Activated CD4-positive, alpha-beta memory T cell treated with anti-CD3 and anti-CD28 coated beads, Interleukin-2, amount 10 ng/mL, durations not matched to agents 7 days and 5 days (primary cell): ENCODE measurements at places on chromosomes 1 and 21.
A peak's percentile ranks its signal among the peaks of the same experiment; 100 is the strongest.

GRCh38 chr1:36663772-36664430 lies 181.2 kb upstream of the CSF3R start:
- DNase-seq: no peak

GRCh38 chr1:50177994-50178393 lies 69.3 kb downstream of the ELAVL4 start:
- DNase-seq: no peak

DNA sequence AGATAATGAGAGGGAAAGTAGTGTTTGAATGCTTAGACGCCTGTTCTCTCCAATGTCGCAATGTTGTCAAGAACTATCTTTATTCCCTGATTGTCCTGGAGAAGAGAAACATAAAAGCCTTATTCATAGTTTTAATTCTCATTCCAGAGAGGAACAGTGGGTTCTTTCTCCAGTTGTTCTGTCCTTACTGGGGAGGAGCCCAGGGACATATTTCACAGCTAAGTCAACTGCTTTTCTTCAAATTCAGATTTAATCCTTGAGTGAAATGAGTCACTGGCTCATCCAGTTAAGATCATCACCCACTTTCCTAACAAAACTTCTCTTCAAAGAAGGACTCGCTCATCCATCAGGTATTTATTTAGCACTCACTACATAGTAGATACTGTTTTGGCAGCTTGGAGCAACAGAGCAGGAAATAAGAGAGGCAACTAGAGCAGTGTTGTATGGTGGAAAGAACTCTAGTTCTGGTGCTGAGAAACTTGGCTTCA lies 365.7 kb upstream of the USP24 start:
- no peak for DNase-seq

DNA sequence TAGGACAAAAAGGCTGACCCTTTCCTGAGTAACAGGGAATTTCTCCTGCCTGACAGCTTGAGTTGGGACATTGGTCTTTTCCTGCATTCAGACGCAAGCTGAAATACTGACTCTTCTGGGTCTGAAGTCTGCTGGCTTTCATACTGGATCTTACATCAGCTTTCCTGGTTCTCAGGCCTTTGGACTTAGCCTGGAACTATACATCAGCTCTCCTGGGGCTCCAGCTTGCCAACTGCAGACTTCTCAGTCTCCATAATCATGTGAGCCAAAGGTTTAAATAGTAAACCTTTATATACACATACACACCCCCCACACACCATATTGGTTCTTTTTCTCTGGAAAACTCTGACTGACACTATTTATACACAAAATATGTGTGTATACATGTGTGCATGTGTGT lies 59.0 kb upstream of the KCND3 start:
- no peak for DNase-seq

DNA sequence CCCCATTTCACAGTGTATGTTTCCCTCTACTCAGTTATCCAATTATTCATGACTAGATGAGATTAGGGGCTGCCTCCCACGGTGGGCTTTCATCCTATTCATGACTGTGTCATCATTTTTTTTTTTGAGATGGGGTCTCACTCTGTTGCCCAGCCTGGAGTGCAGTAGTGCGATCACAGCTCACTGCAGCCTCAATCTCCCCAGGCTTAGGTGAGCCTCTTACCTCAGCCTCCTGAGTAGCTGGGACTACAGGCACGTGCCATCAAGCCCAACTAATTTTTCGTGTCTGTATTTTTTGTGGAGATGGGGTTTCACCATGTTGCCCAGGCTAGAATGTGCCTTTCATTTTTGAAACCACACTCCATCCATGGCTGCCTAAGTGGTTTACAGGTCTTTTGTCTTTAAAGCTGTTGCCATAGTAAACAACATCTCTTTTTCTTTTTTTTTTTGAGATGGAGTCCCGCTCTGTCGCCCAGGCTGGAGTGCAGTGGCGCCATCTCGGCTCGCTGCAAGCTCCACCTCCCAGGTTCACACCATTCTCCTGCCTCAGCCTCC lies 60.0 kb downstream of the PIK3CD start:
- DNase-seq: no peak

DNA sequence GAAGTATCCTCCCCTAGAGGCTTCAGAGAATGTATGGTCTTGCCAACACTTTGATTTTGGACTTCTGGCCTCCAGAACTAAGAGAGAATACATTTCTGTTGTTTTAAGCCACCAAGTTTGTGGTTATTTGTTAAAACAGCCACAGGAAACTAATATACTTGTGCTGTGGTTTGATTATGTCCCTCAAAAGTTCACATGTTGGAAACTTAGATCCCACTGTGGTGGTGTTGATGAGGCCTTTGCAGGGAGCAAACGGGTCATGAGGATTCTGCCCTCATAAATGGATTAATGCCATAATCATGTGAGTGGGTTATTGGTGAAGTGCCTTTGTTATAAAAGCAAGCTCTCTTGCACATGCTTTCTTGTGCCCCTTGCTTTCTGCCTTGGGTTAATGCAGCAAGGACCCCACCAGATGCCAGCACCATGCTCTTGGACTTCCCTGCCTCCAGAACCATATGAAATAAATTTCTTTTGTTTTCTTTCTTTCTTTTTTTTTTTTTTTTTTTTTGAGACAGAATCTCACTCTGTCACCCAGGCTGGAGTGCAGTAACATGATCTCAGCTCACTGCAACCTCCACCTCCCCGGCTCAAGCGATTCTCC lies 157.3 kb downstream of the CLIC6 start:
- DNase-seq: no peak

- DNase-seq: peak; percentile 54
Measured at GRCh38 chr1:149962039-149962647, 25.5 kb upstream of the MTMR11 start.

DNA sequence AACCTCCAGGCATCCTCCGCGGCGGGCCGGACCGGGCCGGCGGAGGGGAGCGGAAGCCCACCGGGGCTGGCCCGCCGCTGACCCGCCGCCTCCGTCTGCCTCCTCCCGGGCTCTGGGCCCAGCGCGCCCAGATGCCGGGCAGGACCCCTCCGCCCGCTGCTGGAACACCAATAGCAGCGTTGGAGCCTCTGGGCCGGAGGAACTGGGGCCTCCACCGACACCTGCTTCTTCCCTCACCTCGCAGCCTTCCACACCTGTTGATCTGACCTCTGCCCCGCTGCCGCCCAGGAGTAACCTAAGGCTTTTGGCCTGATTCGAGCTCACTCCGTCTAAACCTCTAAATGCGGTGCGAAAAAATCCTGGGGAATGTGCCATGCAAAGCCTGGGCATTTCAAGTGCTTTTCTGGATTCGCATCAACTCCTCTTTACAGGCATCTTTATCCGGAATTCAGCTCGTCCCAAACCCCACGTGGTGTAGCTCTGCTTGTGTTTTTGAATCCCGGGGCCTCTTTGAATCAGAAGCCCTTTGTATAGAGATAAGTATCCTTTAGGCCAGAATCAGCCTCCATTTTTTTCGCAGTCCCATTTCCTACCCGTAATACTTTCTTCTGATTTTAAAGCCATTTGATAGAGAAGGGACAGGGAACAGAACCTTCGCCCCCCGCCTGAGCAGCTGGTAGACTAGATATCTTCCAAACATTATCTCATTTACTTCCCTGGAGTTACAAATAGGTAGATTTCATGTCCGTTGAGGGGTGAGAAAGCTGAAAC lies 680 bp upstream of the CNN3 start:
- no peak for DNase-seq

GRCh38 chr1:109484519-109484975 lies 842 bp downstream of the ATXN7L2 start:
- no peak for DNase-seq

DNA sequence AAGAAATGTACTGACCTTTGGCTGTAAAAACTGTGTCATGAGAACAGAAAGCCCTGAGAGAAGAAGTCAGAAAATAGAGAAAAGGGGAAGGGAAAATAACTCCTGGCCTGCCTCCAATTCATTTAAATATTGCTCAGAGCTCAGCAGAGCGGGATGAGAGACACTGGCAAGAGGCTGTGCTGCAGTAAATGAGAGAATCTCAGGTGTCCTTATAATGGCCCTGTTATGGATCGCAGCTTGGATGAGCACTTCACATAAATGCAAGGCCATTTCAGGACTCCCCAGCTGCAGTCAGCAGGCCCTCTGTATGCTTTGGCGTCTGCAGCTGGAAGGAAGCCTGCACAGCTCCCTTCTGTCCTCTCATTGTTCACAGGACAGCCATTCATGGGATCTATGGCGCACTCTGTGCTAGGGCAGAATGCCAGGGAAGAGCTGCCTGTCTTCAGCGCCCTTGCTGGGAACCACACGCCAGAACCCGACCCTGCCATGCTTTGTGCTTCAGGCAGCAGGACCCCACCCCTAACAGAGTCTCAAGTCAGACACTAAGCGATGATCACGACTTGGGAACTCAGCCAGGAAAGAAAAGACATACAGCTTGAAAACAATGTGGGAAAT lies 20.7 kb upstream of the ABCB10 start:
- DNase-seq: no peak

DNA sequence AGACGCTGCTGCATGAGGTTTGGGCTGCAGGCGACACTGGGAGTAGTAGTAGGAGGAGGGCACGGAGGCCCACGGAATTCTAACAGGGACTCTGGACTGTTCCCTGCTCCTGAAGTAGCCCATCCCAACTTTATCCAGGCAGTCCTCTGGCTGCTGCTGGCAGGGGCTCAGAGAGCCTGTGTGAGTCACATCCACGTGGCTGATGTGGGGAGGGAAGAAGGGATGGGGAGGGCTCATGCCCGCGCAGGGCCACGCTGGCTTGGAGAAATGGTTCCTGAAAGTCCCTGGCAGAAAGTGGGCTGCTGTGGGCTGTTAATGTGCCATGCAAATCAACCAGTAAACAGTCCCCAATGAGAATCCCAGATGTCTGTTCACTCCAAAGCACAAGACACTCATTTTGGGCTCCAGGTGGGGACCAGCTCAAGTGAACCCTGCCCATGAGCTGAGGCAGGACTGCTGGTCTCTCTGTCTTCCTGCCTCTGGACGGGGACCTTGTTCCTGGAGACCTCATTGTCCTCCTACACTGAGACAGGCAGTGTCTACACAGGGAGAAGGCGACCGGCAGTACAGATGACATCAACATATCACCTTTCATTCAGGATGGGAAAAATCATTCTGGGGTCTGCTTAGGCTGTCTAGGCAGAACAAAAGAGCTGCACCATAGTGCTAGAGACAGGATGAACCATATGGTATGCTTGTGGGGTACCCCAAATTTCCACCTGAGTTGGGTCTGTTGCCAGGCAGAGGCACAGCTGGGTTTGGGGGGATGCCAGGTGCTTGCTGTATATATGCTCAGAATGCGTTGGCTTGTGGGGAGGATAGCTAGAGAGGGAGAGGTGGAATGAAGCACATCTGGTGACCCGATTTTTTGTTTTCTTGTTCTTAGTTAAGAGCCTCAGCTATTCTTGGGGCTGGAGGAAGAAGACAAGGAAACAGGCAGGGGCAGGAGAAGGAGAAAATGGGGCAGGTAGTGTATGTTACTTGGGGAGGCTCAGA lies 57.9 kb upstream of the FMOD start:
- no peak for DNase-seq

DNA sequence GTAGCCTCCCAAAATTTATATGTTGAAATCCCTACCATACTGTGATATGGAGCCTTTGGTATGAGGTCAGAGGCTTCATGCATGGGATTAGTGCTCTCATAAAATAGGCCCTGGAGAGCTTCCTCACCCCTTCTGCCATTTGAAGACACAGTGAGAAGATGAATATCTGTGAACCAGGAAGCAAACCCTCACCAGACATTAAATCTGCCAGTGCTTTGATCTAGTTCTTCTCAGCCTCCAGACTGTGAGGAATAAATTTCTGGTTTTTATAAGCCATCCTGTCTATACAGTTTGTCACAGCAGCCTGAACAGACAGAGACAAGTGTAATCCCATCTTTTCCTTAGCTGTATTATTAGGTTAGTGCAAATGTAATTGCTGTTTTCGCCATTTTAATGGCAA lies 88.4 kb downstream of the OLFML2B start:
- DNase-seq: no peak

- DNase-seq: no peak
Measured at GRCh38 chr21:35079181-35079580, 30.1 kb upstream of the RUNX1 start.

DNA sequence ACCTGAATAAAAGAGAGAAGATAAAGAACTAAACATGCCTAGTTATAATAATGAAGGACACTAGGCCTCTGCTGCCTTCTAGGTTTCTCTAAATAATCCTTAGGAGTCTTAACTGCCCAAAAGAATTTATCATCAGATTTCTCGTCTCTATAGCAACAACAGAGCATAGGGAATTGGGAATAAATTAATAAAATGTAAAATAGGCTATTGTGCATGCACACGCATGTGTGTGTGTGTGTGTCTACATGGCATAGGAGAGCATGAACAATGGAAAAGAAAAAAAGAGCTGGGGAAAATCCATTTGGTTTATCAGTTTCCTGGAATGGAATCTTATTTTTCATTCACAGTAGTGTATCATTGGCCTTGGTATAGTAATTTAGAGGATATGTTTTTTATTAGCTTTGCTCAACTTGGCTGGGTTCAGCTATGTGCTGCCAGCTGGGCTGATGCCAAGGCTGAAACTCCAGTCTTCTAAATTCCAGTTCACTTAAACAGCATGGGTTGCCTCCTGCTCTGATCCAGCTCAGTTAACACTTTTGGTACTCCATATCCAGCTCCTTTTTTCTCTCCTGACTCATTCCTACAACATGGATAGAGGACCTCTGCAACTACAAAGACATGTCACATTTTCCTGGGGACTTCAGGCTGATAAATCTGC lies 80.6 kb upstream of the SLFNL1 start:
- no peak for DNase-seq

- no peak for DNase-seq
Measured at GRCh38 chr1:202585590-202585933, 124.7 kb downstream of the SYT2 start.

DNA sequence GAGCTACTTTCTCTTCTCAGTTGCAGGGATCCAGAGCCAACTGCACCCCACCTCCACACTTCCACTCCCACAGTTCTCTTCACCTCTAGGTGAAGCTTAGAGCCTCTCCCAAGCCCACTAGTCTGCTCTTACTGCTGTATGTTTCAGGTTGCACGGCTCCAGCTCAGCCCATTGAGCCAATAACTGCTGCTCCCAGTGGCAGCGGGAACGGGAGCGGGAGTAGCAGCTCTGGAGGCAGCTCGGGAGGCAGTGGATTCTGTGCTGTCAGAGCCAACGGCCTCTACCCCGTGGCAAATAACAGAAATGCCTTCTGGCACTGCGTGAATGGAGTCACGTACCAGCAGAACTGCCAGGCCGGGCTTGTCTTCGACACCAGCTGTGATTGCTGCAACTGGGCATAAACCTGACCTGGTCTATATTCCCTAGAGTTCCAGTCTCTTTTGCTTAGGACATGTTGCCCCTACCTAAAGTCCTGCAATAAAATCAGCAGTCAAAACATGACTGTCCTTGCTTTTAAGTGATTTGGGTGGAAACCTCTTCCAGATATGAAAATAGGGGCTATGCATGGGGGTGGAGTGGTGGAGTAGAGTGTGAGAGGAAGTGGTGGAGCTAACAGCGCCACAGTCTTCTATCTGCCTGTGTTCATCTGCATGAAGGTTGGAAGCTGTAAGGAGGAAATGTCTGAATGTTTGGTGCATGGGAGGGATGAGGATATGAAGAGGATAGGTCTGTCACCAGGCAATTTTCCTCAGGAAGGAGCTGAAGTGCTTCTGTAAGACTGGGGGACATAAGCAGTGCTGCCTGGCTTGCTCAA lies 29.6 kb downstream of the CHIA start:
- no peak for DNase-seq
